CD4-positive, CD25-positive, alpha-beta regulatory T cell (primary cell): ENCODE measurements at places on chromosomes 13 and 19. TPM values are rescaled to one million over a fixed set of nuclear protein-coding genes. Genes with fewer than 3 reads are reported as not detected.

The LRRC8E gene
- total RNA-seq: not detected

The C19orf85 gene
- not detected for total RNA-seq

The SLITRK6 gene
- total RNA-seq: not detected

The UBE2L5 gene
- not detected for total RNA-seq

The ZNF628 gene
- total RNA-seq: 23.9 TPM

The IL17D gene
- total RNA-seq: not detected

The SLITRK5 gene
- 0.02 TPM for total RNA-seq

The CYP4F8 gene
- not detected for total RNA-seq

The CFAP97D2 gene
- not detected for total RNA-seq

DNA sequence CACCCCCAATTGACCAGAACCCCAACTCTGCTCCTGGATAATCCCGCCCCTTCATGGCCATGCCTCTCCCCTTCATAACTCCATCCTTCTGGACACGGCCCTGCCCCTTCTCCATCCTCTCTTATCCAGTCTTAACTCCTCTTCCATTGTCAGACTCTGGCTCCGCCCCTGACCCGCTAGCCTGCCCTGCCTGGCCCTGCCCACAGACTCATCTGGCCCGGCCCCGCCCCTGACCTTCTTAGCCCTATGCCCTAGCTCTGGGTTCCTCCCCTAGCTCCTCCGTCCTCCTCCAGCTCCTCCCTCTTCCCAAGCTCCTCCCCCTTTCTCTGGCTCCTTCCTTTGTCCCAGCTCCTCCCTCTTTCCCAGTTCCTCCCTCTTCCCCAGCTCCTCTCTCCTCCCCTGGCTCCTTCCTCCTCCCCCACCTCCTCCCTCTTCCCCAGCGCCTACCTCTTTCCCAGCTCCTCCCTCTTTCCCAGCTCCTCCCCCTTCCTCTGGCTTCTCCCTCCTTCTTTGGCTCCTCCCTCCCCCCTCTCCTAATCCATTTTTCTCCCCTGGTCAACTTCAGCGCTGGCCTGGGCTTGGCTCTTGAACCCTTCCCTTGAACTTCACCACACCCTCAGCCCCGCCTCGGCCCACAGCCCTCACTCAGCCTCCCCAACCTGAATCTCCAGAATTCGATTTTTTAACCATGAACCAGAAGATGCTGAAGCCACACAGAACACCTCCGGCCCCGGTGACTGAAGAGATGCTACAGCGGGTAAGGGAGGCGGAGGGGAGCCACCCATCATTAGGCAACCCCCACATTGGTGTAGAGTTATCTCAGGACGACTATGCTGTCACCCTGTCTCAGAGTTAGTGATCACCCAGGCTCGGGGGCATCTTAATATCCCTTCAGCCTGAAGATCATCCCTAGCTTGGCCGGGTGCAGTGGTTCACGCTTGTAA lies 9.2 kb upstream of the ZNF358 start:
- no peak overlapping the region for H3K4me3 ChIP-seq
- H3K27me3 ChIP-seq: peaks cover 5% of the 10 kb centered on the region
- peaks cover 9% of the 10 kb centered on the region for H3K4me1 ChIP-seq
- no peak overlapping the region for H3K27ac ChIP-seq

DNA sequence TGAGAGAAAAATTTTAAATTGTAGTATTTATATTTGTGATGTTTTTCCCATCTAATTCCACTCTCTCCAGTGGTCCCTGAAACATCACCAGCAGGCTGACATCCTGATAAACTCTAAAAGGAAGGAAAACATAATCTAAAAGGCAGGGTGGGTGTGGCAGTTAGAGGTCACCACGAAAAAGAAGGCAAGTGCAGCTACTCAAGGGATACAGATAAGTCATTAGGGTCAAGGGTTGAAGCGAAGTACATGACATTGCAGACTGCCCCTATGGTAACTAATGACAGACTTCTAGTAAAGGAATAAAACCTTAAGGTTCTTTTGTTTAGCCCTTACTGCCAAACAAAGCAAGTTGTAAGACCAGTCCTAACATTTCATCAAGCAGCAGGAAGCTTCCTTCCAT lies 6.0 kb upstream of the NEK3 start:
- no peaks in the 10 kb centered on the region for H3K4me1 ChIP-seq
- peaks cover 18% of the 10 kb centered on the region for H3K36me3 ChIP-seq
- DNase-seq: no peak
- no peaks in the 10 kb centered on the region for H3K27me3 ChIP-seq

GRCh38 chr13:20161951-20162300 lies 1.1 kb upstream of the GJA3 start:
- H3K27ac ChIP-seq: no peak overlapping the region
- H3K36me3 ChIP-seq: no peaks in the 10 kb centered on the region
- DNase-seq: no peak
- H3K27me3 ChIP-seq: peaks cover 40% of the 10 kb centered on the region

DNA sequence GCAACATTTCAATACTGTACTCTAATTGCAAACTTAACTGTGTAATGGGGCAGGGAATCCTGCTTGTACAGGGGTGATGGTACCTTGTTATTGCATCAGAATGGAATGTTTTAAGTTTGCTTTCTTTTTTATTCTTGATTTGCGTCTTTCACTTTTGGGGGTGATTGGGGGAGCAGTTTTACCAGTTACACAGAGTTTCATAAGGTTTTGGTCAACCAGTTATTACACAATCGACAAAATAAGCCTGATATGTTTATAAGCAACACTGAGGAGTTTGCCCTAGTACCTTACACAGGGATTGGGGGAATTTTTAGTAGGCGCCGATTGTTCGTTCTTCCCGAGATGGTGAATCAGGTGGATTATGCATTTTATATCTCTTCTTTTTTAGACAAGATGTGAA lies 2.7 kb downstream of the KLF5 start:
- DNase-seq: no peak
- H3K4me1 ChIP-seq: peaks cover 14% of the 10 kb centered on the region
- H3K4me3 ChIP-seq: no peak overlapping the region
- H3K27me3 ChIP-seq: peaks cover 21% of the 10 kb centered on the region

DNA sequence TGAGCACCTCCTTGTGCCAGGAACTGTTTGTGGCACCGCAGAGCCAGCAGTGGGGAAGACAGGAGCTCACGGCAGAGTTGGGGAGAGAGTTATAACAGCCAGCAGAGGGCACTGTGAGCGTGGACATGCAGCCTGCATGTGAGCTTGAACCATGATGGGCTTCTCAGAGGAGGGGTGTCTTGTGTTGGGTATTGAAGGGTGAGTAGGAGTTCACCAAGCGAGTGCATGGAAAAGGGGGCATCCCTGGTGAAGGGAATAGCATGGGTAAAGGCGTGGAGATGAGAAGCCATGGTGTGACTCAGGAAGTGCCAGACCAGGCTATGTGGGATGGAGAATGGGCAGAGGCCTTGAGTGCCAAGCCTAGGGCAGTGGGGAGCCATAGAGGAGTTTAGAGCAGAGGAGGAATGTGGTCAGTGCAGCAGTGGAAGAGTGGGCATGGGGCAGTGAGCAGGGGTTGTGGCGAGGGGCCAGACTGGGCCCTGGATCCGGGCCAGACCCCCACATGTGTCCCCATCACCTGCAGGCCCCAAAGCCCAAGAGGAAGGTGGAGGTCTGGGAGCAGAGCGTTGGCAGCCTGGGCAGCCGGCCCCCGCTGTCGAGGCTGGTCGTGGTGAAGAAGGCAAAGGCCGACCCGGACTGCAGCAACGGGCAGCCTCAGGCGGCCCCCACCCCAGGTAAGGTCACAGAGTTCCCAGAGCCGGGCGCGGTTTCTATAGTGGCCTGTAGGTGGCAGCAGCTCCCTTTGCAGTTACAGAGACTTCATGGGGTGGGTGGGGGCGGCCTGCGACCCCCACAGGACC lies 11.8 kb upstream of the SHD start:
- peaks cover 61% of the 10 kb centered on the region for H3K36me3 ChIP-seq
- H3K4me1 ChIP-seq: no peaks in the 10 kb centered on the region
- H3K27ac ChIP-seq: no peak overlapping the region
- peak; percentile 43 for DNase-seq
- H3K27me3 ChIP-seq: no peaks in the 10 kb centered on the region

DNA sequence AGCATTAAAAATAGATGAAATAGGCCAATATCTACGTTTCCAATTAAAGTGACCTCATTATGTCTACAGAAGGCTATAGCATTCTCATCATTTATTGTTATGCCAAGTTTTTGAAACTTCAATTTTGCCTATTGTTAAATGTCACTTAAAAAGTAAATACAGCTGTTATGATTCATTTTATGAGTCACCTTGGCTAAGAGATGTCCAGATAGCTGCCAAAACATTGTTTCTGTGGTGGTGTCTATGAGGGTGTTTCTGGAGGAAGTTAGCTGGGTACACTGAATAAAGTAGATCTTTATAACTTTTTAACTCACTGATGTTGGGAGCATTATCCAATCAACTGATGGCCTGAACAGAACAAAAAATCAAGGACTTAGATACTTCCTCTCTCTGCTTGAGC lies 1209.7 kb upstream of the PCDH9 start:
- no peak overlapping the region for H3K27ac ChIP-seq
- H3K27me3 ChIP-seq: no peaks in the 10 kb centered on the region
- no peaks in the 10 kb centered on the region for H3K4me1 ChIP-seq
- no peak for DNase-seq

DNA sequence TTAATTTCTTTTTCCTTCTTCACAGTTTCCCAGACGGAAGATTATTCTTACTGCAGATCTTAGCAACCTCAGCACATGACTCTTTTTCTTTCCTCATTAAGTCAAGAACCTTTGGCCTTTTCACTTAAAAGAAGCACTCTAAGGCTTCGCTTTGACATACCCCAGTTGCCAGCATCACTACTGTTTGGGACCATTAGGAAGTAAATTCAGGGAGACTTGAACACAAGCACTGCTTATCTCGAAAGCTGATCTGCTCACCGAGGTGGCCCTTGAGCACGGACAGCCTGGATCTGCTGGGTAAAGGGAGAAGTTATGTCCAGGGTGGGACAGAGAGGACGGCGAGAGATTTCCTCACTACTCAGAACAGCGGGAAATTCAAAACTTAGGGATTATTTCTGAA lies 151.4 kb upstream of the RNF113B start:
- H3K27me3 ChIP-seq: peaks cover 4% of the 10 kb centered on the region
- H3K4me1 ChIP-seq: no peaks in the 10 kb centered on the region
- no peaks in the 10 kb centered on the region for H3K36me3 ChIP-seq
- DNase-seq: no peak

DNA sequence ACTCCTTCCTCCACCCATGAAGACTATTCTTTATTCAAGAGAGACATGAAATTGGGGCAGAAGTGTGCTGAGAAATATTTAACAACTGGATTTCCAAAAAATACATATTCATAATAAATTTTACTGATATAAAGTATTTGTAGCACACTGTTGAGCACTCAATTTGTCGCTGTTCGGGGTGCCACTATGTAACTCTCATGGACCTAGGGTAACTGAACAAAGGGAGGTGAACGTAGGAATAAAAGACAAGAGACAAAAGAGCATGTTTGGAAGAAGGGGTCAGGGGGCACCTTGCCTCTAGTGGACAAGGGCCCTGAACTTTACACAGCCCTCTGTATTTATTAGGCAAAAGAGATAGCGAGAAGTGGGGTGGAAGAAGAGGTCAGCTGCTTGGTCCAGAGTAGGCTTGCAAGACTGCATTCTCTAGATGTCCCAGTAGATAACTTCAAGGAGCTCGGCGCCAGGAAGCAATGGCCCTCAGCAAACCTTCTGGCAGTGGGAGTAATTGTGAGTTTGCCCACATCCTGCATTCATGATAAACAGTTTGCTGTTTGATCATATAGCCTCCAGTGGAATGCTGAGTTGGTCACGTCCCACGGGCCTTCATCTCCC lies 4.5 kb upstream of the ZNF175 start:
- peaks cover 17% of the 10 kb centered on the region for H3K27me3 ChIP-seq
- DNase-seq: no peak
- peaks cover 11% of the 10 kb centered on the region for H3K4me1 ChIP-seq
- H3K36me3 ChIP-seq: no peaks in the 10 kb centered on the region
- H3K27ac ChIP-seq: no peak overlapping the region

GRCh38 chr19:49749771-49750170 lies 13.3 kb downstream of the TSKS start:
- DNase-seq: no peak
- no peak overlapping the region for H3K4me3 ChIP-seq
- no peaks in the 10 kb centered on the region for H3K36me3 ChIP-seq

- no peak overlapping the region for H3K4me3 ChIP-seq
- no peak for DNase-seq
- no peaks in the 10 kb centered on the region for H3K36me3 ChIP-seq
- H3K27me3 ChIP-seq: no peaks in the 10 kb centered on the region
- H3K4me1 ChIP-seq: no peaks in the 10 kb centered on the region
- H3K27ac ChIP-seq: no peak overlapping the region
Measured at GRCh38 chr19:10078329-10078728, 7.8 kb upstream of the SHFL start.

DNA sequence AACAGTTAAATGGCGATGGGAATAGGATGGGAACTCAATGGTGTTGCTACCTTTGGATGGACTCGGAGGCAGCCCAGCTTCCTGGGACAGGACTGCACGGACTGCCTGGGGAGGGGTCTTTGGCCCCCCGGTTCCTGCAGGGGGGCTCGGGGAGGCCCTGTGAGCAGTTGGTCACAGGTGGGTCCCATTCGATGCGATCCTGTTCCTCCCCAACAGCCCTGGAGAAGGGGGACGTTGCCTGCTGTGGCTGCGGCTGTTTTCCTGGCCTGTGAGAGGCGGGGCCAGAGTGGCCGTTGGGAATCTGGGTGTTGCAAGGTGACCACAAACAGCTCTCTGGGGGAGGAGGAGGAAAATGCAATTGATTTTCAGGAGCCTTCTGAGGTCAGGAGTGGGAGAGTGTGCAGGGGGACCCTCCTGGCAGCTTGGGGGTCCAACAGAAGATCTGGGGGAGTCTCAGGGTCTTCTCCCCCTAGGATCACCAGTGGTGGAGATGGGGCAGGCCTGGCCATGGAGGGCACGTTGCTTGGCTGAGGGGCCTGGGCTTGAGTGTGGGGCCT lies 1.9 kb upstream of the PLPPR3 start:
- no peak overlapping the region for H3K4me3 ChIP-seq
- H3K27me3 ChIP-seq: peaks cover 5% of the 10 kb centered on the region
- no peak for DNase-seq
- no peaks in the 10 kb centered on the region for H3K36me3 ChIP-seq
- H3K4me1 ChIP-seq: peaks cover 4% of the 10 kb centered on the region

- DNase-seq: no peak
- H3K4me1 ChIP-seq: no peaks in the 10 kb centered on the region
- no peak overlapping the region for H3K4me3 ChIP-seq
- H3K36me3 ChIP-seq: no peaks in the 10 kb centered on the region
- H3K27ac ChIP-seq: no peak overlapping the region
Measured at GRCh38 chr19:28905996-28906395, 307.0 kb downstream of the UQCRFS1 start.

DNA sequence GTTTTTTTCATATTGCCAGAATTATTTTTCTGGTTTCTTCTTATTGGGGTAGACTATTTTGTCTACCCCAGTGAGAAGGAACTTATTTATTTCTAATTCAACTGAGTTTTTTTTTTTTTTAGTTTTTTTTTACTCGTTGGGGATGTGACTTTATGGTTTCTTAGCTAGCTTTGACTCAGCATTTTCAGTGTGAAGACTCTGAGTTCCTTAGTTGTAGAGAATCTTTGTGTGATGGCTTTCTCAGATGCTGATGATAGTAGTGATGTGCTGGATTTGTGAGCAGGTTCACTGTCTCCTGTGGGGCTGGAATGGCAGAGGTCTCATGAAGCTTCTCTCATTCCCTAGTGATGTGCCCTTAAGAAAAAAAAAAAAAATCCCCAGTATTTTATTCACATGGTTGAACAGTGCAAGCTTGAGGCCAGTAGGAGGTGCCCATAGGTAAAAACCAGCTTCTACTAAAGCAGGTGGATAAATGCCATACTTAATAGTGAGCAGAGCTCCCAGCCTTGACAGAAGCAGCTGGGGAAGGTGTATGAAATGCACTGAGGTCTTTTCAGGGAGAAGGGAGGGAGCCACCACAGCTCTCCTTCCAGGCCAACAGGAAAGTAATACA lies 106.2 kb upstream of the KLF5 start:
- DNase-seq: no peak
- H3K4me1 ChIP-seq: no peaks in the 10 kb centered on the region
- H3K27me3 ChIP-seq: no peaks in the 10 kb centered on the region
